ENCODE measurements at places on chromosomes 7 and 10.

GRCh38 chr7:74082770-74083116 lies 861 bp upstream of the LIMK1 start:
- no peak for DNase-seq

DNA sequence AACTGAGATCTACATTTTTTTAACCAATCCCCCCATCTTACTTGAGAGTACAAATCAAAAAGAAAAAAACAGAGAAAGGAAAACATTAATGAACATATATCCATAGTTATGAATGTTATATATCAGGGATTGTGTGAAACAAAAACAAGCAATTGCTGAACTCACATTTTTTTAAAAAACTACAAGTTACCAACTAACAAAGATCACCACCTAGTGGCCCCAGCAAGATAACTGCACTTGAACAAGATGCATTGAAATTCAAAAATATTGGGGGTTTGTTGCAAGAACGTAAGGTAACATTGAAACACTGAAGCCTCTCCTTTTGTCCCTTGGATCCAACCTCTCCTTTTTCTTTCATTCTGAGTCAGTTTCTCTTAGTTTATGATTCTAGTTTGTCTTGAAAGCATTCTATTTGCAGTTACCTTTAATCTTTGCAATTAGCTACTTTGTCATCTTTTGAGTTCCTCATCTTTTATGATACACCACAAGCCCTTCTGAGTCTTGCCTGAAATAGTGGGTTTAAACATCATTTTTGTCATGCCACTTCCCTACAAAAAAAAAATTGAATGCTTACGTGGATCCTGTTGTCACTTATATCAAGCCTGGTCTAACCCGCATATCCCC lies 87.3 kb upstream of the TES start:
- peak; percentile 16 for DNase-seq

- DNase-seq, result no peak
Measured at GRCh38 chr10:29142516-29143314, 146.2 kb upstream of the LYZL1 start.

- no peak for DNase-seq
Measured at GRCh38 chr10:77919713-77920108, 6.8 kb downstream of the DLG5 start.

- DNase-seq, result no peak
Measured at GRCh38 chr7:1704811-1705738, 35.0 kb downstream of the ELFN1 start.

DNA sequence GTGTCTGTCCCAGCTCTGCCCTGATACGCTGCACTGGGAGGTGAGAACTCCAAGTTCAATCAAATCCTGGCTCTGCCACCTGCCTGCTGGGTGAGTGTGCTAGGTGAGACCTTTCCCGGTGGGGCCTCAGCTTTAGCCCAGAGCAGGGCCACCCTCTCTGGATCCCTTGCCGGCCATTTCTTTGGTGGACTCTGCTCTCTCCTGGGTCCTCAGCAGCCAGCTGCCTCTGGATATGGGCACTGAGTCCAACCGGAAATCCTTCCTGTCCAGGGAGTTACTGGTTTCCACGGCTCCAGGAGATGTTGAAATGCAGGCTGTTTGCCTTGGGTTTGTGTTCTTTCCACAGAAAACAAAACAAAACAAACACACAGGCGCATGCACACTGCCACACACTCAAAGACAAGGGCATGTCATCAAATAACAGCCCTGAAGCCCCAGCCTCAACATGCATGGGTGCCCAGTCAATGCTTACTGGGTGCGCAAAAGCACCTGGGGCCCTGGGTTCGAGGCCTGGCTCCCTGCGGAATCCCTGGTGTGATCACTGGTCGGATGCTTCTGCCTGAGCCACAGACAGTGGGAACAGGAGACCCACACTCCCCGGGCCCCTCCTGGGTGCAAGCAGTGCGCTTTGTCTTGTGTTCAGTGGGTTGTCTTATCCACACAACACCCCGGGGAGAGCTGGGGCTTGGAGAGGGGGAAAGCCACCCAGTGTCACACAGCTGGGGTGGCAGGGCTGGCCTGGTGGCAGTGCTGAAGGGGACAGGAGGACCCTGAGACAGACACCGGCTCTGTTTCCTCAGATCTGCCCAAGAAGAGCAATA lies 33.1 kb downstream of the PPIF start:
- peak; percentile 60 for DNase-seq

DNA sequence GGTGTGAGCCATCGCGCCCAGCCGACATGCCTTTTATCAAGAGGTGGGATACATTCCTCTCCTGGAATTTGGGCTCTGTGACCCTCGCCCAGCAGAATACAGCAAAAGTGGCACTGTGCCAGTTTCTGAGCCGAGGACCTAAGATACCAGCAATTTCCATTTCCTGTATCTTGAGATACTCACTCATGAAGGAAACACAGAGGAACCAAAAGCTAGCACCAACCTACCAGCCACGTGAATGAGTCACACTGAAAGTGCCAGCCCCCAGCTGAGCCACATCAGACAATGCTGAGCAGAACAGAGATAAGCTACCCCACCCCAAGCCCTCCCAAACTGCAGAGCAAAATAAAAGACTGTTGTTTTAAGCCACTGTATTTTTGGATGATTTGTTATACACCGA lies 56.3 kb downstream of the CACUL1 start:
- DNase-seq, result no peak

- no peak for DNase-seq
Measured at GRCh38 chr10:8049045-8049864, 5.2 kb upstream of the GATA3 start.

DNA sequence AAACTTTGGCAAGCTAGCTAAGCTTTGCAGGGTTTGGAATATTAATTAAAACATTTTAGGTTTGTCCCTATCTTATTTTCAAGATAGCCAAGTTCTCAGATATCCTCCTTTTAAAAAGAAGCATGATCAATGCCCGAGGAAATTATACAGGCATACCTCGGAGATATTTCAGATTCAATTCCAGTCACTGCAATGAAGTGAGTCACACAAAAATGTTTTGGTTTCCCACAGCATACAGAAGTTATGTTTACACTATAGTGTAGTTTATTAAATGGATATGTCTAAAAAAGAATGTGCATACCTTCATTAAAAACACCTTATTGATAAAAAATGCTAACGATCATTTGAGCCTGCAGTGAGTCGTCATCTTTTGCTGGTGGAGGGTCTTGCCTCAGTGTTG lies 382.9 kb upstream of the NPVF start:
- no peak for DNase-seq

GRCh38 chr7:23717788-23718187 lies 7.8 kb downstream of the STK31 start:
- no peak for DNase-seq

DNA sequence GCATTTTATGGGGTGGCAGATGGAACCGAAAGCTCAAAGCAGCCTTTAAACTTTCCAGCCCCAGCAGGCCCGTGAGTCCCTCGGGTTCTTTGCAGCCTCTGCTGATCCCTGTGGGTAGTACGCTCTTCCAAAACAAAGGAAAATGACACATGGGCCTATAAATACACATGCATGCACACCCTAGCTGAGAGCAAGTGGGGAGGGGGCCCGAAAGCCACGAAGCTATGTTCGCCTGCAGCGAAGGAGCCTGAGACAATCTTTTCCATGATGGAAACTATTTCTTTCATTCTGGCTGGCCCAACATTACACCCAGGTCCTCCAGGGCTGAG lies 32.2 kb downstream of the CALML5 start:
- no peak for DNase-seq

- DNase-seq, result no peak
Measured at GRCh38 chr7:51255536-51256208, 60.9 kb downstream of the COBL start.

GRCh38 chr10:91187156-91187555 lies 33.3 kb upstream of the PCGF5 start:
- DNase-seq, result no peak

DNA sequence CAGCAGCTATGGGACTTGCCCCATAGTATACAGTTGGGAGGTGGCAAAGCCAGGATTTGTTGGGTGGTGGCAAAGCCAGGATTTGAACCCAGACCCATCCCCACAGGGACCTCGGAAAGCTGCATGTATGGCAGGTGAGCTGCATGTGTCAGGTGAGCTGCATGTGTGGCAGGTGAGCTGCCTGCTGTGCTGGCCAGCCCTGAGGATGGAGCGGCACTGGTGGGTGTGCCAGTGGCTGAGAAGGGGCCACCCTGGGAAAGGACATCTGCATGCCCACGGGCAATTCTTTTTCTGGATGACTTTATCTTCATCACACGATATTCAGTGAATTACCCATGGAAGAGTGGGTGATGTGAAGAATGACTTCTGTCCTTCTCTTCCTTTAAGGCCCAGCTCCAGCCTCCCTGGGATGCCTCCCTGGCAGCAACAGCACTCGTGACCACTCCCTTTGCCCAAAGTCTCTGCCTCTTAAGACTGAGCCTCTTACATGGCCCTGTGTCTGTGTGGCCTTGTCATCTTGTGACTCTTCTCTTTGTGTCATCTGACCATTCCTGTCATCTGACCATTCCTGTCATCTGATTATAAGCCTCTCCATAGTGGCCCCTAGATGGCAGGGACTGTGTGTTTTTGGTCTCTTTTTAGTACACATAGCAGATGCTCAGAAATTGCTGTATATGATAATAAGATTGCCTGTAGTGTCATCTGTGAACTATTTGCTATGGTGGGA lies 25.0 kb downstream of the CLEC2L start:
- DNase-seq, result no peak

GRCh38 chr10:120052964-120053702 lies 160.6 kb downstream of the SEC23IP start:
- no peak for DNase-seq

GRCh38 chr10:33612551-33612950 lies 278.1 kb upstream of the NRP1 start:
- peak; percentile 49 for DNase-seq

GRCh38 chr7:77542895-77543294 lies 5.8 kb downstream of the PTPN12 start:
- no peak for DNase-seq

- no peak for DNase-seq
Measured at GRCh38 chr10:29859521-29860130, 199.8 kb downstream of the JCAD start.

- no peak for DNase-seq
Measured at GRCh38 chr10:77641344-77641743, 3.7 kb upstream of the KCNMA1 start.

DNA sequence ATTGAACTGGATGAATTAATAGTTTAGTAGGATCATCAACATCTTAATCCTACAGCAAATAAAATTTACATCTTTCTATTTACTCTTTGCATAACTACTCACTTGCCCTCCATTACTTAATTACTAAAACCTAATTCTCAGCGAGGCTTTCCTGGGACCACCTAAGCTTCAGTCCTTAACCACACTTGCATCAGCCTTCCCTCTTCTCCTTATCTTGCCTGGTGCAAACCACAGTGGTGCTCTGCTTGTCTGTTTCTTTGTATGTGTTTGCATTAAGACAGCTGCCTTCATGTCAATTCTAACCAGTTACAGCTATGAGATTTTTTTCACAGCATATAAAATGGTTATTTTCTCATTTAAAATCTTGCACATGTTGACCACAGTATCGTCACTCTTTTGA lies 72.6 kb upstream of the ZNF92 start:
- no peak for DNase-seq

DNA sequence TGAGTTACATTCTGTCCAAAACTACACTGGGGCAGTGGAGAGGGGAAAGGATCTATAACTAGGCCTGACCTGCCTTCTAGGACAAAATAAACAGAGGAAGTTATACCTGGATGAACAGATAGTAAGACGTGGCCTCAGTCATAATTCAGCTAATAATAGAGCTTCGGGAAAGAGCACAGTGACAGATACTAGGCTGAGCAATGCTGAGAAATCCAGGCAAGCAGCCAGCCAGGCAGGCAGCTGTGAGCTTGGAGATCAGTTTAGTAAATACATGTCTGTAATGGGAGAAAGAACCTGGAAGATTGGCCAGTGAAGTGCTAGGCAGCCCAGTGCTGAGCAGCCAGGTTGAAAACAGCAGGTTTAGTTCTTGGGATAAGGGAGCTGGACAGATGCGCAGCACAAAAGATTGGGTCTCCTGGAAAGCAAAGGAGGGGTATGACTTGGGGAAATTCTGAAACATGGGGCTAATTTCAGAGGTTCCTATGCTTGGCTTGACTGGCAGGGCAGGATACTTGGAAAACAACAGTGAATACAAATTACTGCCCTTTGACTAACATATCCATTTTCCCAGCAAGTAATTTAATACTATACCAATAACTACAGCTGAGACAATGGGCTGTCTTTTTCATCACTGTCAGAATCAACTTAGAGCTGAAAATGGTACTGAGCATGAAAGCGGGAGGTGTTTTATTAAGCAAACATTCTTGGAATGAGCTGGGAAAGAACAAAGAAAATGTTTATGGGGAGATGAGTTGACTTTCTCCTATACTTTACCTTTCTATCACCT lies 140.8 kb downstream of the DGKB start:
- peak; percentile 64 for DNase-seq

DNA sequence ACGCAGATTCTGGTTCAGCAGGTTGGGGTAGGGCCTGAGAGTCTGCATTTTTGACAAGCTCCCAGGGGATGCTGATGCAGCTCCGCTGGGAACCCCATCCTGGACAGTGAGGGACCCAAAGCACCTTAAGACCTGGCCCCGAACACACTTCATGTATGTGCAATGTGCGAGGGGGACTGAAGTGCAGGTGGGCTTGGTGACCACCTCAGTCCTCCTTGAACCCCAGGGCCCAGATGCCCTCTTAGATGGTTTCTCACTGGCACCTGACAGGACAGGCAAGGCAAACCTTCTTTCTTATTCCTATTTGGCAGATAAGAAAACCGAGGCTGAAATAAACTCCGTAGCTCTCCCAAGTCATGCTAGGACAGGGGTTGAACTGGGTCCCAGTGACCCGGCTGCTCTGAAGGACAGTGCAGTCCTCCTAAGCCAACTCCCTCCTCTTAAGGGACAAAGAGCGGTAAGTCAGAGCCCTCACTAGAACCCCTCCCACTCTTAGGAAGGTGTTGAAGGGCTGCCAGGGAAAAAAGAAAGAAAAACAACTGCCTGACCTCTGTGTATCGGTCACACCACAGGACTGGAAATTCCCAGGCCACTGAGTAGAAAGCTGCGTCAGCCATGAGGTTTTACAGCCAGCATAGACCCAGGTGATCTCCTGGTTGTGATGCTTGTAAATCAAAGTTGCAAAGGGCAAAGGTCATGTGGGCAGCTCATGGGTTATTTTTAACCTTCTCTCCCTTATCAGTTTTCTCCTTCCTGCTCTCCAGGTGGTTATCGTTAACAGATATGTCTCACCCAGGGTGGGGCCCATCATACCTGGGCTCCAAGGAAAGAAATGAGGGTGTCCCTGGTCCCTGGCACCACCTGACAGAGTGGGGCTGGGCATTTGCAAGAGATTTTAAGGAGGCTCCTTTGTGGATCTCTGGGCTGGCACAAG lies 90.9 kb upstream of the SMNDC1 start:
- DNase-seq, result no peak
